Panc1 (cell line): ENCODE measurements at places on chromosomes 6 and 20. TPM values are rescaled to one million over a fixed set of nuclear protein-coding genes. Genes with fewer than 3 reads are reported as not detected.

Gene SSTR4
- not detected for total RNA-seq

Gene SUPT3H
- total RNA-seq, result 11.0 TPM

Gene SMIM8
- 6.7 TPM for total RNA-seq

Gene RWDD1
- total RNA-seq, result 68.0 TPM

Gene GRM1
- not detected for total RNA-seq

Gene RPS18
- 1,987 TPM for total RNA-seq

Gene ALDH5A1
- 4.2 TPM for total RNA-seq

Gene LIN28B
- total RNA-seq, result 5.8 TPM

Gene RIPPLY2
- total RNA-seq, result 6.5 TPM

Gene CD83
- 5.3 TPM for total RNA-seq

Gene ELOVL4
- total RNA-seq, result 0.41 TPM

Gene LAMA5
- total RNA-seq, result 497 TPM

Gene MLN
- total RNA-seq, result not detected

Gene LY6G6D
- not detected for total RNA-seq
